ENCODE measurements at places on chromosomes 2 and 18.

DNA sequence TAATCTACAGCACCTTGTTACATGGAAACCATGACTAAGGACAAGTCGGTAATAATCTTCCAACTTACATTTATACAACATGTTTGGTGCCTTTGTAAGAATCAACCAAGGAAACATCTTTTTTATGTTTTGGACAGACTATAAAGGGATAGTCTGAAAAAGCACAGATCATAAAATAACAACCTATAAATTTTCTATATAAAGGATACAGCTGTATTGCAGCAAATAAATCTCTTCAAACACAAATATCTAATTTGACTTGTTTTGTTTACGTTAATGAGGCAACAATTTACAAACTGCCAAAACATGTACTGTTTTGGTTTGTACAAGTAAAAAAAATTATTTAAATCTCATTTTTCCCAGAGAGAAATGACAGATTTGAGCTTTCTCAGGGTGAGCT is 92.5 kb downstream of the SRBD1 start:
- DNase-seq = no peak

DNA sequence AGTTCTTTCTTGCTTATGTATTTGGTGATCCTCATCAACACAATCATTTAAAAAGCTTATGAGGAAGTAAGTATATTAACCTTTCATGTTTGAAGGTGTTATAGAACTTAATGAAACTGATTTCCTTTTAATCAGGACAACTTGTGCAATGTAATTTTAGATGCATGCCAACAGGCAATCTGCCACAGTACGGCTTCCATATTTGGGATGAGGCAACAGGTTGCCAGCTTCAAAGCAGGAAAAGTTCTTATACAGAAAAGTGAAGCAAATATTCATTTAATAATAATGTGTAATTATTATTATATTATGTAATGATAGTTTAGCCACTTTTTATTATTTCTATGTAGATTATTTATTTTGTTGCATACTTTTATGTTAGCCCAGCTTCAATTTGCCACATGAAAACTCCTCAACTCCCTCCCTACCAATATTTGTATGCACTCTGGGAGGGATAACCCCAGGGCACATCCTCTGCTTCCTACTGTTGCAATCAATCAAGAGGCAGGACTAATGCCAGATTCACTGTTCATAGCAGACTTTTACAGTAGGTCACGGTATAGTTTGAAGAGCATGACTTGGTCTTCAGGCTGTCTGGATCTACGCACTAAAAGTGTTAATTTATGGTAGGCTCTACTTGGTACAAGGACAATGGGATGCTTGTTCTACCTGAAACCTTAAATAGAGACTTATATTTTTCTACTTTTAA is 277.2 kb downstream of the AGPS start:
- no peak for DNase-seq

- DNase-seq = no peak
Measured at GRCh38 chr2:19841918-19842693, 59.7 kb downstream of the TTC32 start.

GRCh38 chr18:33596178-33596854 is 18.3 kb downstream of the ASXL3 start:
- DNase-seq = no peak

- no peak for DNase-seq
Measured at GRCh38 chr2:71659868-71660518, 206.6 kb downstream of the DYSF start.

DNA sequence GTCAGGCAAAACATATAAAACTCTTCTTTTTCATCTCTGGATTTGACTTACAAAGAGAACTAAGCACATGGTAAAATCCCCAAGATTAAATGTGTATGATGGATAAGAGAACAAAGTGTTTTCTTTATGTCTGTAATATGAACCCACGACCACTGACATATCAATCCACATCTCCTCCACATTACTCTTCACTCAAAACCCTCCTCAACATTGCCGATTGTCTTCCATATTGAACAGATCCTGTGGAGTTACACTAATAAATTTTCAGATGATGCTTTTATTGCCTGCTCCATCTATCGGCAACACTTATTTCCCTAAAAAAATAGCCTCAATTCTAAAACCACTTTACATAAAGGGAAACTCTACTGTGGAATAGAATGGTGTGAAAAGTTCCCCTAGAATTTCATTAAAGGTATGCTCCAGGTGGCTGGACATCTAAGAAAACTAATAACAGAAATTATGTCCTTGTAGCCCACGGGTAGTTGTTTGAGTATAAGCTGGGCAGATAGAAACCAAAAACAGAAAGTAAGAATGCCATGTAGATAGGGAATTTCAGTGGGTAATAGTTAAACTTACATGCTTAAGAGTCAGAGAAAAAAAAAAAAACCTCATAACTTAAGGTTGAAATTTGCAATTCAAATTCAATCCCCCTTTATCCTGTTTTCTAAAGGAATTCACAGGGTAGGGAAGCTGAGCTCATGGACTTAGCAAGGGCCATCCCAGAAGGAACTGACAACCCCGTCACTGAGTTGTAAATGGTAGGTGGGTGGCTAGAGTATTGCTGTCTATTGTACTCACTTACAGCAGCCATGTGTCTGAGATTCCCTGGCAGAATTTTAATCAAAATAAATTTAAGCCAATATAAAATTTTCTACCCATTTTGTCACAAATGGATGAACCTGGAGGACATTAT is 305.4 kb upstream of the LYPD1 start:
- no peak for DNase-seq

GRCh38 chr2:71512386-71512785 is 59.0 kb downstream of the DYSF start:
- no peak for DNase-seq

DNA sequence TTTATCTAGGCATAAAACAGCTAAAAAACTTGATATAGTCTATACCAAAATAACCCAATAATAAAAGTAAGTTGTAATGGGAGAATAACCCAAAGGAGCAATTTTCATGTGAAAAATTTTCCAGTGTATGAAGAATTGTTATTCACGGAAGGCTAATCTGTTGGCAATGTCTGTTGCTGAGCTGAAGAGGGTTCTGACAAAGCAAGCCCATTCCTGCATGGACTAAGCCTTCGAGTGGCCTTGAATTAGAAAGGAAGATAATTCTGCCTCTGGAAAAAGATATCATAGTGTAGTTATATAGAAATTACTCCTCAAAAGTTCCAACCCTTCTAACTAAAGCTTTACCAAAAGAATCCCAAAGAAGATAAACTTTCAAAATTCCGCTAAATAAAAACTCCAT is 101.5 kb downstream of the MAP2 start:
- DNase-seq = no peak

- DNase-seq = no peak
Measured at GRCh38 chr2:45469314-45470099, 141.6 kb downstream of the SRBD1 start.

GRCh38 chr2:35591886-35592285 is 763.7 kb upstream of the CRIM1 start:
- no peak for DNase-seq

GRCh38 chr2:136362676-136363390 is 244.9 kb upstream of the CXCR4 start:
- no peak for DNase-seq

DNA sequence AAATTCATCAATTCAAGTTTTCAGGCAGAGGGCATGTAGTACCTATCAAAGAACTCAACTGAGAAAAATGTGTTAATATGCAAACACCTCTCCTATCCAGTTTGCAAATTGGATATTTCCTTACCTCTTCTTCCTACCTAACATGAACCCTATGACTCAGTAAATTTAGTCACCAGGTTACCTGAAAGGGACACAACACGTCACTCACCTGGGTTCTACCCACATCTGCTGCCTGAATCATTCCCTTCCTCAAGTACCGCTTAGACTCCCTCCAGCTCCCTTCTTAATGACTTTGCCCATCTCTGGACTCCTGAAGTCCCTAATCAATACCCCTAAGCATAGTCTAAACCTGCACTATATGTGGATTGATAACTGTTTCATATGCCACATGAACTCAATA is 10.4 kb downstream of the ANKRD44 start:
- DNase-seq = no peak

- no peak for DNase-seq
Measured at GRCh38 chr2:38527338-38528007, 75.3 kb downstream of the HNRNPLL start.

All from stimulated activated CD4-positive, alpha-beta T cell treated with anti-CD3 and anti-CD28 coated beads, Interleukin-1b, Interleukin-23, amount 100 ng/mL, for 1 hour (primary cell).